ENCODE measurements at places on chromosomes 5 and 9. TPM values are rescaled to one million over a fixed set of nuclear protein-coding genes. Genes with fewer than 3 reads are reported as not detected.

- peak; percentile 92 for DNase-seq
Measured at GRCh38 chr5:34627794-34628193, 28.3 kb upstream of the RAI14 start.

DNA sequence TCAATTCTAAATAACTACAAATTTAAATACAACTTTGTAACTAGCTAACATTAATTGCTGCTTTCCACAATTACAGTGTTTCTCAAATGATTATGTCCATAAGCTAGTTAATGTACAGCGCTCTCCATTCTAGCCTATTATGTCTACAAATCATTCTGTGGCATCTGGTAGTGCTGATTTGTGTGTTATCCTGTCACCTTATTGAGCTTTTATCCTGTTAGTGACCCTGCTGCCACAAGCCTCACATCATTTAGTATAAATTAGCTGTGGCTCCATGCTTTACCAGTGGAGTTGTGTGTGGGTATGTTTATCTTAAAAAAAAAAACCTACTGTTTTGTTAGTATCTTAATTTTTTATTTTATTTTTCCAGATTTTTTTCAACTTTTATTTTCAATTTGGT lies 112.6 kb upstream of the PJA2 start:
- DNase-seq, result no peak

Gene CBY3
- 0.18 TPM for total RNA-seq

GRCh38 chr5:126591549-126591948 lies 3.5 kb downstream of the ALDH7A1 start:
- DNase-seq, result no peak

DNA sequence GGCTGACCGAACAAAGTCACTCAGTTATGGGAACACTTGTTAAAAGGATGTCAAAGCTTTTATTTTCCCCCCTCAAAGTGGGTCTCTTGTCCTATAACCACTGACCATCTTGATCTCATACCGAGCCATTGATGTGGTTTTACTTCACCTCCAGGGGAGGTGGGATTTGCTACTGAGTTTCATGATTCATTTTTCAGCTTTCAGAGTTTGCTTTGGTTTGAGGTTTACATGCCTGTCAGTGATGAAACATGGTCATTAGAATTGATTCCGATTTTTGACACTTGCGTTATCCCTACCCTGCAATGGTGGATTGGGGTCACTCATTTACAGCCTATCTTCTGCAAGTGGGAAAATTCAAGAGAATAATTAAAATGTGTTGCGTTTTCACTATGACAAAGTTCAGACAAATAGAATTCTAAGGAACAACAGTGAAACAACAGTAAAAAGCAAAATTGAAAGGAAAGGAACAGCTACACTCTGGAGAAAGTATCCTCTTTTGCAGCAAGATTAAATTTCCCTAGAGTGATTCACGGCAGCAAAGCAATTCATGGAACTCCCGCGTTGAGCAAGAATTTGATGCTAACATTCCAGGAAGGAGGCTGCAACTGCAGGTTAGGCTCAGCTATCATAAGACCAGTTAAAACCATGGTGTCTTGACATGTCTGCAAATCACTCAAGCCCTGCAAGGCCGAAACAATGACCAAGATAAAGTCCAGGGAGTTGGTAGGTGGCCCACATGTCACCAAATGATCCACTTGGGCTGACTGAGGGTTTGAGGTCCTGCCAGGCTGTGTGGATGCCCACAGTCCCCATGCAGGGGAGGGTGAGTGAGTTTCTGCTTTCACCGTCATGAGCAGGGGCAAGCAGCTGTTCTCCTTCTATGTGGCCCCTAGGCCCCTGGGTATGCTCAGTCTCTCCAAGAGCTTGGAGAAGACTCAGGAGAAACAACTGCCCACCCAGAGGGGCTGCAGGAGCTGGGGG lies 9.4 kb downstream of the GADD45G start:
- no peak for DNase-seq

DNA sequence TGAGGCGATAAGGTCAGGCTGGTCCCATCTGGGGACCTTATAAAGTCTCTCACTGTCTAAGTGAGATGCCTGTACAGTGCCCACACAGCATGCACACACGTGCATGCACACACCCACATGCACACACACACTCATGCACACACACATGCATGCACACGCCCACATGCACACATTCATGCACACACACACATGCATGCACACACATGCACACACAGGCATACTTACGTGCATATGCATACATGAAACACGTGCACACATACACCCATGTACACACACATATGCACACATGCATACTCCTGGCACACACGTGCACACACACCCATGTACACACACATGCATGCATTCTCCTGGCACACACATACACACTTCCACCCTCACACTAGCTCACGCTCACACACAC lies 12.2 kb downstream of the COL23A1 start:
- DNase-seq, result no peak

Gene HDAC3
- total RNA-seq, result 71.7 TPM

Gene RNF20
- 30.8 TPM for total RNA-seq

GRCh38 chr9:82436475-82436874 lies 447.9 kb downstream of the SPATA31D1 start:
- DNase-seq, result peak; percentile 41

GRCh38 chr9:128118472-128118857 lies 9.1 kb downstream of the PTGES2 start:
- no peak for DNase-seq

Gene MACIR
- total RNA-seq, result 21.3 TPM

- DNase-seq, result no peak
Measured at GRCh38 chr9:117777823-117778222, 73.6 kb downstream of the TLR4 start.

Gene UBQLN1
- total RNA-seq, result 129 TPM

- DNase-seq, result no peak
Measured at GRCh38 chr9:126674365-126675146, 60.8 kb downstream of the LMX1B start.

DNA sequence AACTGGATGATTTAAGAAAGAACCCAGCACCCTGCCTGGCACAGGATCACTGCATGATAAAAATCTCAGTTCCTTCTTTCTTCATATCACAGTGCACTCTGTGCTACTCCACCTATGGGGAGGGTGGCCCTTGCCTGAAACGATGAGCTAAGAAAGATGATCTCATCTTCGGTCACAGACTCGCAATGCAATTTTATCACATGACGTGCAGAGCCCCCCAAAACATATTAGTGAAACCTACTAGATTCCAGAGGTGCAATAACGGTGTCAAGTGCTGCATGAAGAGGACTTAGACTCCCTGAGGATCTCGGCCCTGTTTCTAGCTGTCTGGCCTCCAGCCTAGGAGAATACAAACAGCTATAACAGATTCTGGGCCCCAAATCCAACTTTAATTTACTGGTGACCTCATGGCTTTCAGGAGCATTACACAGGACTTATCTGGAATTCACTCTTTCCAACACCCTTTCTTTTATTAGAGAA lies 104.0 kb downstream of the EBF1 start:
- no peak for DNase-seq

Gene RNF183
- not detected for total RNA-seq

DNA sequence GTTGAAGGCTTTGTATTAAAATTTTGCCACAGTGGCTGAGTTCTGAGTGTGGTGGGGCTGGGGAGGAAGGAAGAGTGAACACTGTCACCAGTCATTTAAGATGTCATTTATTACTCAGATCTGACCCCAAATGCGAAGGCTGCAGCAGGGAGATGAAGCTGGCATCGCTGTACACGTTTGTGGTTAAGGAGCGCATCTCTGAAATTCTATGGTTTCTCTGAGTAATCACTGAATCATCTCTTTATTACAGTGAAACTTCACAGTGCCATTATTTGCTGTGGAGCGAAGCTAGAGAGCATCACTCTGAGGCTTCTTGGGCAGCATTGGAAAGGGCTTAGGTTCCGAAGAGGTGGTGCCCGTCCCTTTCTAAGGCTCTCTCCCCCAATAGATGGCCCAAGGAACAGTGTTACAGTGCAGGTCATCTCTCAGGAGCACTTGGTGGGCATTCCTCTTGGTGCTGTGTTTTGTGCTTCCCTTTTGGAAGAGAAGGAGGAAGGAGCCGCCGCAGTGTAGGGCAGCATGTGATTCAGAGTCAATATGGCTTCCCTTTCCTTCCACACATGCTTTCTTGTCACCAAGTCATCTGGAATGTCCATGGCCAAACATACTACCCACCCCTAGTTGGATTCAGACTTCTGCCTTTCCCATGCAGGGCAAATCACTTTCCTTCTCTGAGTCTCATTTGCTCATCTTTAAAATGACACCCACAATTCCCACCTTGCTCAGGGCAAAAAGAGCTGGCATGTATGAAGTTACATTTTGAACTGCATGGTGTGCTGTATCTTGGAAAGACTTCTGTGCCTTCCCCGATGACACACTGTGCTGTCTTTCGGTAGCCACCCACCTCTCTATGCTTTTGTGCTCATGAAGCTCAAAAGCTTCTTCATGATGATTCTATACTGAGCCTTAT lies 9.3 kb upstream of the TEX48 start:
- DNase-seq, result peak; percentile 91

DNA sequence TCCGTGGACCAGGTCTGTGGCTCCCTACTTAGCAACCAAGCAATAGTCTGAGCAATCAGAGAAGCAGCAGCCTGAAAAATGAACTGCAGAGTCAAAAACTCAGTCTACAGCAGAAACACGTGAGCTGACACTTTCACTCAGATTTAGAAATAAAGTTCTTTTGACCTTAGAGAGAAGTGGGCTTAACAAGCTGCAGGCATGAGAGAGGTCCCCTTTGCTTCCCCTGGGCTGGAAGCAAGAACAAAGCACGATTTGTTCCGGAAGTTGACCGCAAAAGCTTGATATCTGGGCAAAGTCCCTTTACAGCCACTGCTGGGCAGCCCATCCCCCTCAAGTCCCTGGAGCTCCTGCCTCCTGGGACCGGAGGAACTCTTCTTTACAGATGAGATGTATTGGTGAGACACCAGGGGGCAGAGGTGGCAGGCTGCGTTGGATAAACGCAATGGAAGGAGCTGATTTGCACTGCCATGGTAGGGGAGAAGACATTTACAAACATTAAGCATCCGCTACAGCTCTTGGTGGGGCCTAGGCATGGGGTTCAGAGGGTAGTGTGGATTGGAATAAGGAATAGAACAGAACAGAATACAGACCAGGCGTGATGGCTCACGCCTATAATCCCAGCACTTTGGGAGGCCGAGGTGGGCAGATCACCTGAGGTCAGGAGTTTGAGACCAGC lies 5.8 kb upstream of the SOWAHA start:
- no peak for DNase-seq

GRCh38 chr9:134407121-134407779 lies 81.0 kb downstream of the RXRA start:
- peak; percentile 90 for DNase-seq

DNA sequence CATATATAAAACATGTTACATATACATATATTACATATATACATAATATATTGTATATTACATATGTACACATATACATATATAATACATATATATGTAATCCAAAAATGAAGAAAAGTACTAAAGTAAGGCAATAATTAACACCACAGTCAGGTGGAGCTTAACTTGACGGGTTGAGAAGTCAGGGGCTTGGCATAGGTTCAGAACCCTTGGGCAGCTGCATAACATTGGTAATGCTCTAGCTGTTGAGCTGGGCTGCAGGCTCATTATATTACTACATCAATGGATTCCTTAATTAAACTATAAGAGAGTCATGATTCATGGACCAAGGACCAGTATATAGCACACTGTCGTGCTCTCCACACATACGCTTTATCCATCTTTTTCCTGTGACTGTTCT lies 435.2 kb upstream of the ADAMTS16 start:
- DNase-seq, result no peak
